ENCODE measurements at places on chromosomes 16 and 17.

DNA sequence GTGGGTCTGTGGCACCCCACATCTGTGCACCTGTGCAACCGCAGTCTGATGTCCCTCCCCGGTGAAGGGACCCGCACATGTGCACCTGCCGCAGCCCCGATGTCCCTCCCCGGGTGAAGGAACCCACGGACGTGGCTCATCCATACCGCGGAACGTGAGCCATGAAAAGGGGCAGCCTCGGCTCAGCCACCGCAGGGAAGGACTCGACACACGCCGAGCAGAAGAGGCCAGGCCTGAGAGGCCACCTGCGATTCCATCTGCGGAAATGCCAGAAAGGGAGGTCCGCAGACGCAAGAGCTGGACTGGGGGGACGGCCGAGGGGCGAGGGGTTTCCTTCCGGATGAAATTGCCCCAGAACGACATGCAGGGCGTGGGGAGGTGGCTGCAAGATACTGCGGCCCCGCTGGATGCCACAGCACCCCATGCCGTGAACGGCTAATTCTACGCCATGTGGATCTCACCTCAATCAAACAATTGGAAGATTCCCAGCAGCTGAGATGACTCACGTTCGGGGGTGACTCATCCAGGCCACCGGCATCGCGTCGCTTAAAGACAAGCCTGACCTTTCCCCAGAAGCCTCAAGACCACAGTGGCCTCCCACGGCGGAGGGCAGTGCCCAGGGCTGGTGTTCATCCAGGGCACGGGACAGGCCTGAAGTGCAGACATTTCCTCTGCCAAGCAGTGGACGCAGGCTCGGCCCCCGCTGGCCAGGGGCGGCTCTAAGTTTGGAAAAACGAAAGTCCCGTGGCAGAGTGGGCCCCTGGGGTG lies 21.0 kb downstream of the SOX8 start:
- peak; percentile 49 for DNase-seq

DNA sequence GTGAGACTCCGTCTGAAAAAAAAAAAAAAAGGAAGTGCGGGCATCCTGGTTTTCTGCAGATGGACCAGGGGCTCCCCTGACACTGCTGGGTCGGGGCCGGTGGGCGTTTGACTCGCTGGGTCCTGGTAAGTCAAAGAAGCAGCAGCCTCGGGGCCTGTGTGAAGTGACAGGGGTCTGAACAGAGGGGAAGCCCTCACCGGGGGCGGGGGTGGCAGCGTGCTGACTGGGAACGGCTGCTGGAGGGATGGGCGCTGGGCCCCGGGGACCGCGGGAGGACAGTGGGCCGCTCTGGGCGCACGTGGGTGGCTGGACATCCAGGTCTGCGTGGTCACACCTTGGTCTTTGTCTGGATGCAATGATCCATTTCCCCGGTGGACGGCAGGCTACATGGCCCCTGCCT lies 8.2 kb downstream of the GALNS start:
- DNase-seq: no peak

DNA sequence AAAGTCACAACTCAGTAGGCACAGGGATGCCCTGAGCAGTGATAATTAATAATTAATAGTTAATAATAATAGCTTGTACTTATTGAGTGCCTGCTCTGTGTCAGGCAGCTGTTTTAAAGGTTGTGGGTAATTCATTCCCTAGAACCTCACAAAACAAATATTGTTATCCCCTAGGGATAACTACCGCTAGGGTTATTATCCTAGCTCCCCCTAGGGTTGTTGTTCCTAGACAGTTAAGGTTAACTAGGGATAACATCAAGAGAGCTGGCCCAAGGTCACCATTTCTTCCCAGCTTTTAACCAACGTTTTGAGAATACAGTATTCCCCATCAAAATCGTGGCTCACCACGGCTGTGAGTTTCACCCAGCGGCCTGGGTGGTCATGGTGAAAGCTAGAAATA lies 180.1 kb downstream of the PRKCB start:
- DNase-seq: no peak

GRCh38 chr17:27860971-27861664 lies 32.0 kb downstream of the LYRM9 start:
- no peak for DNase-seq

GRCh38 chr17:34370997-34371395 lies 8.0 kb upstream of the CCL1 start:
- DNase-seq: no peak

DNA sequence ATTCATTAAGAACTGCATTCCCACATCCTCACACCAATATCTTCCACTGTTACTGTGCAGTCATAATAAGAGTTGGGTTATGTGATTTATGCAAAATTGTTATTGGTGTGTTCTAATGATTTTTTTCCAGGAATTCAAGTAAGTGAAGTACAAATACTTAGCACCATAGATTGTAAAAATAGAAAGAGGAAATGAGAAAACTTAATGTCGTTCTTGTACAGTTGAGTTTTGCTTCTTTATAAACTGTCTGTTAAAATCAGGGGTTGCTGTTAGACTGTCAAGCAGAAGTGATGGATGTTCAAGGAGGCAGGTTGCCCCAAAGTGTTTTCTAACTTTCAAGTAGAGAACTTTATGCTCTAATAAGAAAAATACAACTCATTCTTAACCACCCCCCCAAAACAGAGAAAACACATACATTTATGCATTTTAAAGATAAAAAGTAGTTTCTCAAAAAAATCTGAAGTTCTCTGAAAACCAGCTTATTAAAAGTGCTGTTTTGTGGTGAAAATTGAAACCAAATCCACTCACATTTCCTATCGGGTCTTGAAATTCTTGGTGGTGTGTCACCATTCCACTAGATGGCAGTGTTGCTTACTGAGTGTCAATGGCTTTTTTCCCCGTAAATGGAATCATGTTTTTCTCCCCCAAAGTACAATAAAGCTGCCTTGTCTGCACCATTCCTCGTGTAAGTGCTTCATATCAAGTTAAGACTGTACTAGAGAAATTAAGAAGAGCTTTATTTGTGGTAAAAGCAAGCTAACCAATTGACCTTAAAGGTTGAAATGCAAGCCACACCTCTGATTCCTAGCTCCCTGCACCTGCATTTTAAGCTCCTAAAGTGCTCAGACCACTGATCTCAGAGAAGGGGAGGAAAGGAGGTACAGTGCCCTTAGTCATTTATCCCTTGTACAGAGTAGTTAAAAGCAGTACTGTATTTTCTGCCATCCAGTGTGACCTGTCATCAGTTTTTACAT lies 4.7 kb upstream of the IGSF6 start:
- no peak for DNase-seq

DNA sequence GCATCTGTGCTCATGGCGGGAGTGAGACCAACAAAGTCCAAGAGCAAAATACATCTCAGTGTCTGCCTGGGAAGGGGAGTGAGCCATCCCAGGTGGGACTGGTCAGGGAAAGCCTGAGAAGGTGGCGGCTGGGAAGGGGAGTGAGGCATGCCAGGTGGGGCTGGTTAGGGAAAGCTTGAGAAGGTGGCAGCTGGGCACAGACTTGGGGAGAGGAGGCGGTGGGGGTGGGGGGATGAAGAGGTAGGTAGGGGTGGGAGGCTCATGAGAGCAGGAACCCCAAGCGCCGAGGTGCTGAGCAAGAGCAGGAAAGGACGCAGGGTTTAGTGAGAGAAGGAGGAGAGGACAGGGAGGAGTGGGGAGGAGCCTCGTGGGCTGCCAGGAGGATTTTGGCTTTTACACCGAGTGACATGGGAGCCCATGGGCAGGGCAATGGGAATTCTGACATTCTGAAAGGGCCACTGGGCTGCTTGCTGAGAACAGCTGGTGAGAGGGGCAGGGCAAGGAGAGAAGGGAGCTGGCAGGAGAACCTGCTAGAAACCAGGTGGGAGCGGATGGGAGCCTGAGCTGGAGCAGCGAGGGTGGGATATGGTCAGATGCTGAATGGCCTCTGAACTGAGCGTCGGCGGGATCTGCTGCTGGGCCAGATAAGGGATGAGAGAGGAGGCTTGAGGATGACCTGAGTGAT lies 256.1 kb upstream of the RPL38 start:
- no peak for DNase-seq

DNA sequence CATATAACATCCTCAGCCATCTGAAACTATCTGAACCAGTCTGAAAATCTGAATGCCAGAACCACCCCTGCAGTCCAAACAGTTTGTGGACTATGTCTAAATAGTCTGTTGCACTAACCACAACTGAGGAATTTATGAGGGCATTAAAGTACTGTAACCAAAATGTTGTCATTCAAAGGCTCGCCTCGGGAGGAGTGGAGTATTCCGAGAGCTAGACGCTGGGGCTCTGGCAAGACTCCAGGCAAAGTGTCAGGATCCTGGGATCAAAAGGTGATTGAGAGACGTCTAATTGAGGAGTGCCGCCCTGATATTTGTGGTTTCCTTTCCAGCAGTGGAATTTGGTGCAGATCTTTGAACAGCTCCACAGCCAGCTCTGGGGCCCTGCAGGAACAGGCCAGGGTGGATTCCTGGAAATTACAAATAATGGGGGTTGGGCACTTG lies 142.9 kb upstream of the MYOCD start:
- DNase-seq: no peak

GRCh38 chr17:81285179-81285878 lies 9.8 kb downstream of the SLC38A10 start:
- DNase-seq: peak; percentile 21

- no peak for DNase-seq
Observed at GRCh38 chr16:73071131-73071940, 23.4 kb upstream of the ZFHX3 start.

- DNase-seq: no peak
Observed at GRCh38 chr17:9645851-9646545, 681 bp downstream of the USP43 start.

DNA sequence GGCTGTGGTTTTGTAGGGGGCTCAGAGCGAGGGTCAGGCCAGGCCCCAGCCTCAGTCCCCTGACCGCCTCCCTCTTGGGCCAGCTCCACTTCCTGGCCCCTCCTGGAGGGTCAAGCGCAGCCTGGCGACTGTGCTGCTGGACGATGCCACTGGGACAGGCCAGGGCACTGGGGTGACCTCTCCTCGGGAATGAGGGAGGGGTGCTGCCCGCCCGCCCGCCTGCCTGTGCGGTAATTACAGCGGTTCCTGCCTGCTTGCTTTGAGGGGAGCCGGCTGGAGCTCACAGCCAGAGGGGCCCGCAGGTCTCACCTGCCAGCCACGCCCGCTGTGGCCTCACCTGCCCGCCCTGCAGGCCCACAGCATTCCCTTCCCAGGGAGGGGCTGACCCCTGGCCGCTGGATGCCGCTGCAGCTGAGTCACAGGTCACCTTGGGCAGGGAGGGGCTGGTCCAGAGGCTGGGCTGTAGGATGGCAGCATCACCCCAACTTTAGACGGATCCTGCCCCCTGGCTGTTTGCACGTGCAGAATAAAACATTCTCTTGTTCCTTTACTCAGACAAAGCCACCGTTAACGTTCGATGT lies 76.7 kb upstream of the CBX4 start:
- no peak for DNase-seq

GRCh38 chr16:12553191-12553590 lies 250.5 kb downstream of the CPPED1 start:
- DNase-seq: no peak

- DNase-seq: no peak
Observed at GRCh38 chr17:81416612-81417011, 21.4 kb downstream of the BAHCC1 start.

DNA sequence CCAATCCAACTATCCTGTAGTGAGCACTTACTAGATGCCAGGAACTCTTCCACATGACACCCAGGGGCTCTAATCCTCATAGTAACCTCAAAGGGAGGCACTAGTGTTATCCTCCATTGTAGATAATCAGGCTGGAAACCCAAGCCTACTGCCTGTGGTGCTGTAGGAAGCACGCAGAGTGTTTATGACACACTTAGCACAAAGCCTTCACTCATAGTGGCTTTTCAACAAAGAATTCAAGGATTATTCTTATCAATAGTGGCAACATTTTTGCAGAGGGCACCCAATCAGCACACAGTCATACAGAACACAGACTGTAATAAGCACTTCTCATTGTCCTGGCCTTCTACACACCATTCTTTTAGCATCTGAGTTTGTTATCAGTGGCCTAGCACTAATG lies 18.5 kb upstream of the SOX9 start:
- DNase-seq: no peak

GRCh38 chr17:2602597-2603017 lies 9.2 kb downstream of the PAFAH1B1 start:
- DNase-seq: no peak

- no peak for DNase-seq
Observed at GRCh38 chr16:11700264-11701029, 32.2 kb downstream of the SNN start.

- no peak for DNase-seq
Observed at GRCh38 chr17:38724337-38724988, 5.7 kb upstream of the CISD3 start.

- DNase-seq: no peak
Observed at GRCh38 chr17:37535906-37536305, 46.2 kb downstream of the DUSP14 start.

- DNase-seq: no peak
Observed at GRCh38 chr16:6690741-6691140, 641.9 kb upstream of the RBFOX1 start.

DNA sequence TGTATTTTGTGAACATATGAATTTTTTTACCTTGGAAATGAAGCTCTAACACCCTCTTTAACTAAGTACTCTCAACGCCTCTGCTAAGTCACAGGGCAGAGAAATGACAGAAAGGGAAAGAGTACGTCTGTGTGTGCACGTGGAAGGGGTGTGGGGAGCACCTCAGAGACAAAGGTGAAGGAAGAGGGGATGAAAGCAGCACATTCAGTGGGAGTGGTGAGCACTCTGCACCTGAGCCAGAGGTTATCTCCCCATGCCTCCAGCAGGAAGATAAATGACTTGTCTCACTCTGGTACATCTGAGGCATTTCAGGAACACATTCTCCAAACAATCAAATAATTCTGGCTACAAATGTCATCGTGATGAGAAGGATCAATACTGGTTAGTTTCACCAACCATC lies 15.0 kb downstream of the GNA13 start:
- no peak for DNase-seq

DNA sequence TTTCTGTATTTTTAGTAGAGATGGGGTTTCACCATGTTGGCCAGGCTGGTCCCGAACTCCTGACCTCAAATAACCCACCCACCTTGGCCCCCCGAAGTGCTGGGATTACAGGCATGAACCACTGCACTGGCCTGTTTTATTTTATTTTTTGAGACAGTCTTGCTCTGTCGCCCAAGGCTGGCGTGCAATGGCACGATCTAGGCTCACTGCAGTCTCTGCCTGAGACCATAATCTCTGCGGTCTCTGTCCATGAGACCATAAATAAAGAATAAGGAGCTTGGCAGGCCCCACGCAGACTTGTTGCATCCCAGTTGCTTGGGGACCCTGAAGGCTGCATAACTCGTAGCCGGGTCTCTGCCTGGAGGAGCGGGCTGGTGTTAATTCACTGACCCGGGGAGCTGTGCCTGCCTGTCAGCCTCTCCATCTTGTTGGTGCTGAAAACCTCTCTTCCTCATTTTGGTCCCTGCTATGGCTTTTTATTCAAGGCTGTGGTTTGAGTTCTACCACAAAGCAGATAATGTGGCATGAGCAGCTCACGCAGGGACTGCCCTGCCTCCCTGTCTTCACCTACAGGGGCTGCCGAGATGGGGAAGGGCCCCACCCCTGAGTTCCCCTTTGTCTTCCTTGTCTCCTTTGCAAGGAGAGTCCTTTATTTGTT lies 82.1 kb downstream of the MSI2 start:
- no peak for DNase-seq

DNA sequence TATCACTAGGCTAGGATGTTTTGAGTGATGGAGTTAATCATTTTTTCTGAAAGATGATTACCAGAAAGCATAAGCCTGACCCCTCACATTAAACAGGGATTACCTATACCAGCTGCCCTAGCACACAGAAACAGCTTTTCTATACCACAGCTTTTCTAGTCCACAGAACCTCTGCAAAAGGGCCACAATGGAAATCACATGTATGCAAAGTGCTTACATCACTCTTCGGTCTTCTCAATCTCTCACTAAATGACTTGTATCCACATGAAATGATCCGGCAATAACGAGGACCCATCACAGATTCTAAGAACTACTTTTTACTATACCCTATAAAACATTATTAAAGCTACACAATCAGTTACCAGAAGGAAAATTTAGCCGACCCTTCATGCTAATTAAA lies 2.6 kb downstream of the CSNK2A2 start:
- no peak for DNase-seq
